ENCODE measurements at places on chromosomes 3 and 15.
A peak's percentile ranks its signal among the peaks of the same experiment; 100 is the strongest.

GRCh38 chr15:58065445-58066041 is at the start of gene ALDH1A2:
Gene ALDH1A2, minus strand, starts transcription at chr15:58065711. Its CDS starts 61 bp downstream, at chr15:58065650.
- peak; percentile 12 for DNase-seq

DNA sequence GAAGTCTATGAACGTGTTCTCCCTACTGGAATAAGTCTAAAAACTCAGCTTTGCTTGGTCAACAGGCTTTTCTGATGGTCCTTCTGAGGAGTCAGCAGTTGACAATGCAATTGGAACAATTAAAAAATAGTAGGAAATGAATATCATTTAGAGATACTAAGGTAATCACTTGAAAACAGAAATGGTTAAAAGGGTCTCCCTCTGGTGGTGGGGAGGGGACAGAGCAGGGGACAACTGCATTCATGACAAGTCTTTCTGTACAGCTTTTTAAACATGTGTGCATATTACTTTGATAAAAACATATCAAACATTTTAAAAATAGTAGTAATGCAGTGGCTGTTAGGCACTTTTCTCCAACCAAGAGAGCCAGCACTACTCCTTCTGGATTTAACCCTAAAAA is 119.9 kb upstream of the FHIT start:
- peak; percentile 36 for DNase-seq

DNA sequence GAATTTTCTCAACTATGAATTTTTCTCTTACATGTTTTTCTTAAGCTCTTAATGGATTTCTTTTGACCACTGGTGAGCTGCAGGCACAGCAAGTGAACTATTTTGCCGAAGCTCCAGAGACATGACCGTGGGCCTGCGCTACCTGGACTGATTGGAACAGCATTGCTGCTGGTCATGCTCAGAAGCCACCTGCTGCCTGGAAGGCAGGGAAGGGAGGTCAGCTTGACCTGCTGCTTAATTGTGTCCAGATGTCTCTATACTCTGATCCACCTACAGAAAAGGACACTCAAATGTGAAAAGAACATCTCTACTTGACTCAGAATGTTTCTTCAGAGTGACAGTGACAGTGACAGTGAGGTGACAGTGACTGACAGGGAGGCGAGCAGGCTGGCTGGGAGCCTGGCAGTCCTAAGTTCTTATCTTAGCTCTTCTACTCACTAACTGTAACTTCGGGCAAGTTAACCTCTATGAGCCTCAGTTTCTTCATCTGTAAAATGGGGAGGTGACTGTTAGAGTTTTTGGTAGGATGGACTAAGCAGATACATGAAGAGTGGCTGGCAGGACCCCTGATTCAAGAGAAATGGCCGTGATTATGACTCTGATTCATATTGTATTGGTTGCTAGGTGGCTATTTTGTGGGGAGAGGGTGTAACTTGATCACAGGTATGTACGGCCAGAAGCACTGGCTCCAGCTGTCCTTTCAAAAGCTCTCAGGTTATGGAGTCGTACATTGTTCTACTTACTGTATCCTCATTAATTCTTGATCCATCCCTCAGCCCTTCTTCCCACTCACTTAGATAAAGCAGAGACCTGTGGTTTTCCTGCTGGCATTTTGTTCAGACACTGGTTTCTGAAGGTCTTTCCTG is 54.8 kb upstream of the DLG1 start:
- no peak for DNase-seq

GRCh38 chr3:194314388-194315068 is 36.6 kb downstream of the CPN2 start:
- no peak for DNase-seq

All from neural crest cell (in vitro differentiated cells).